ENCODE measurements at places on chromosomes 1 and 21.

- DNase-seq, result no peak
Measured at GRCh38 chr21:31900121-31900895, 27.5 kb downstream of the HUNK start.

DNA sequence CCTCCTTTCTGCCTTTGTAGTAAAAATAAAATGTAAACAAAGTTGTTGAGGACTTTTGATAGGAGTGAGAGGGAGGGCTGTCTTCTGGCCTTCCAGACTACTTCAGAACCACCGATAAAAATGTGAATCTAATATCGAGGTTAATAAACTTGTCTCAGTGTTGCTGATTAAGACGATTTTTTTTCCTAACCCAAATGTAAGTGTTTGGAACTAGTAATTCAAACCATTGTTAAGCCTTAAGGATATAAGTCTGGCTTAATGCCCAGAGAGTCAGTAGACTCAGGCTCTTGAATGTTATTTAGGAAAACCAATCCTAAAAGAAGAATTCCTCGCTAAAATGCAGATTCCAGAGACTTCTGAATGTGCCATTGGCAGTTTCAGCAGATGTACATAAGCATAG, 356.9 kb downstream of the SIPA1L2 start:
- DNase-seq, result no peak

GRCh38 chr21:26892151-26892550, 46.9 kb upstream of the ADAMTS1 start:
- DNase-seq, result no peak

DNA sequence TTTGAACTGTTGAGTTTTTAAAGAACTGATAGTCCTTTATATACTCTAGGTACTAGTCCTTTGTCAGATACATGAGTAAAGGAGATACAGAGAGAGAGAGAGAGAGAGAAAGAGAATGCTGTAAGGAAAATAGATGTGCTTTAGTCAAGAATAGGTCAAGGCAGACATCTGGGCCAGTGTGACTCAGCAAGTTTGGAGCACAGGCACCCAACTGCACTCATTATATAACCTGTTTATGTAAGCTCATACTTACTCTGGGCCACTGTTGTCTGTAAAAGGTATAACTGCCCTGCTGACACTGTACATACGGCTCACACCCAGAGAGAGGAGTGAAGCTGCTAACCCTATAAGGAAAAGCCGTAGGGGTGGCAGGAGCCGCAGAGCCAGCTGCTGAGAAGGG, 32.2 kb upstream of the AKT3 start:
- no peak for DNase-seq

GRCh38 chr1:102687383-102687782, 420.9 kb downstream of the COL11A1 start:
- no peak for DNase-seq

GRCh38 chr1:192941722-192942411, 117.3 kb downstream of the UCHL5 start:
- DNase-seq, result no peak

DNA sequence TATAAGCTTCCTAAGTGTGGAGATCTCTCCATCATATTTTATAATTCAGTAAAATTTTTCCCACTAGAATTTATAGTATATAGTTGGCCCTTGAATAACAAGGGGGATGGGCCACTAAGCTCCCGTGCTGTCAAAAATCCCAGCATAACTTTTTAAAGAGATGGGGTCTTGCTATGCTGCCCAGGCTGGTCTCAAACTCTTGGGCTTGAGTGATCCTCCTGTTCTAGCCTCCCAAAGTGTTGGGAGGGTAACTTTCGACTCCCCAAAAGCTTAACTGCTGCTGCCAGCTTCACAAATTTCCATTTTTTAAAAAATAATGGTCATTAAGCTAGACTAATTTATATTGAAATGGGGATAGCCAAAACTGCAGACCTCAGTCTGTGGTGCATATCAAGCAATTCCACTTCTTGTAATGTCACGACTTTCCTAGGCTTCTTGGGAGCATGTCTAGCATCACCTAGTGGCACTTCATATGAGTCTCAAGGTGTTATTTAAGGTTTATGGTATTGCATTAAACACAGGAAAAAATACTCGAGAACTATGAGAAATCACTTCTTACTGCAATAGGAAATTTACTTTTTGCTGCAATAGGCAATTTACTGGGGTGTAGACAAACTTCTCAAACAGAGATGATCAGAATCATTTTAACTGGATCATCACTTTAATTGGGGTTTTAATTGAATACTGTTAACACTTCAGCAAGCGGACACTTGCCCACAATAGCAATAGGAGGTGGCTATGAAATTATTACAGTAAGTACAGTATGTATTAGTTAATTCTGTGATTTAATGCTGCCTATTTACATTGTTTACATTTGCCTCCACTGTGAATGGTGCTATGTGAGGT, 19.3 kb upstream of the ACTA1 start:
- no peak for DNase-seq

GRCh38 chr21:36076878-36077655, 7.2 kb downstream of the CBR1 start:
- no peak for DNase-seq

All from cortex of kidney (tissue), 1 donor.